ENCODE measurements at places on chromosomes 2 and 18. TPM values are rescaled to one million over a fixed set of nuclear protein-coding genes. Genes with fewer than 3 reads are reported as not detected.

The MYO1B gene
- 67.5 TPM for total RNA-seq

The CSRNP3 gene
- total RNA-seq = 82.9 TPM

The KIF5C gene
- 79.2 TPM for total RNA-seq

The IL1R2 gene
- not detected for total RNA-seq

The AQP12A gene
- total RNA-seq = not detected

- no peak overlapping the region for H3K4me3 ChIP-seq
- no peaks in the 10 kb centered on the region for H3K27me3 ChIP-seq
These were observed 340.0 kb downstream of the CCDC85A start for GRCh38 chr2:56523816-56524215.

DNA sequence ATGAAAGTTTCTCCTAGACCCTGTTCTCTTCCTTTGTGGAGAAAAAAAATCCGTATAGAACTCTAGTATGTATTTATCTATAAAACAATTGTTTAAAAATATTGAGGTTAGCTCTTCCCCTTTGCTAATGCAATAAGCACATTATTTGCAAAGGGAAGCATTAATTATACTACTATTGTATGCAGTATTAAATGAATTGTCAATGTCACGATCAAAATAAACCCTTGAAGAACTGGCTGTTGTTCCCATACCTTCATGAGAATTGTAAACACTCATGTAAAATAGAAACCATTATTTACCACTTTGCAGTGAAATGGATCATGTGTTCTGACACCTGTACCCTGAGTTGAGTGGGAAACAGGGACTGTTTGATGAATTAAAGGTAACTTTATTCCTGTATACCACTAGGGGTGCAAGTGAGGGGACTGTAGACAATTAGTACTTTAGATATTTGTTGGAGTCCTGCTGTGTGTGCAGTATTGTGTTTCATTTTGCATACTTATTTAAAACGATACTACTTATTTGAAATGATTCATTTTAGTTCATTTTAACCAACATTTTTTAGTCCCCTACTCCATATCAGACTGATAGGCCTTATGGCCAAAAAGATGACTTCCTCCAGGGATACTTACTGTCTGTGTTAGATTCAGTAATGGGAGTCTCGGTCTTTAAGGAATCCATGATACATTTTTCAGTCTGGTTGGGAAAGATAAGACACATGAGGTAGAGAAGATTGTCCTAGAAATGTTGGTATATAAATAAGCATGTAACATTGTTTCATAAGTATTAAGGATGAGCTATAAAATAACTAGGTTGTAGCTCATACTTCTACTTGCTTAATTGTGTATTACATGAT lies 7.9 kb downstream of the PKP4 start:
- no peaks in the 10 kb centered on the region for H3K27me3 ChIP-seq
- no peaks in the 10 kb centered on the region for H3K4me1 ChIP-seq
- no peaks in the 10 kb centered on the region for H3K36me3 ChIP-seq
- no peak overlapping the region for H3K27ac ChIP-seq
- no peak overlapping the region for H3K4me3 ChIP-seq
- no peak for DNase-seq

DNA sequence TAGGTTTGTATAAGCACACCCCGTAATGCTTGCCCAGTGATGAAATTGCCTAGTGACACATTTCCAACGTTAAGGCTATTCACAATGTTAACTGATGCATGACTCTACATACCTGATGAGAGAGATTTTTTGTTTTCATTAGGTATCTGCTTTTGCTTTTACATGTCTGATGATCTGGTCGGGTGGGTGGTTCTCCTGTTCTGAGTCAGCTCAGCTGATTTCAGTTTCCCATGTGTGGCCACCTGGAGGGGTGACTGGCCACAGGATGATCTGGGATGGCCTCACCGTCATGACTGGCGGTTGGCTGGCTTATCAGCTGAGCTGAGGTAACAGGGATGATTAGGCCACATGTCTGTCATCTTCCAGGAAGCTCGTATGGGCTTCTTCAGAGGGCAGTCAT lies 33.8 kb upstream of the ACYP2 start:
- no peaks in the 10 kb centered on the region for H3K27me3 ChIP-seq
- DNase-seq = no peak

- no peaks in the 10 kb centered on the region for H3K4me1 ChIP-seq
- no peak overlapping the region for H3K27ac ChIP-seq
- no peak for DNase-seq
- H3K36me3 ChIP-seq = no peaks in the 10 kb centered on the region
- no peaks in the 10 kb centered on the region for H3K27me3 ChIP-seq
These were observed 103.5 kb downstream of the TSHZ1 start for GRCh38 chr18:75314117-75314516.

DNA sequence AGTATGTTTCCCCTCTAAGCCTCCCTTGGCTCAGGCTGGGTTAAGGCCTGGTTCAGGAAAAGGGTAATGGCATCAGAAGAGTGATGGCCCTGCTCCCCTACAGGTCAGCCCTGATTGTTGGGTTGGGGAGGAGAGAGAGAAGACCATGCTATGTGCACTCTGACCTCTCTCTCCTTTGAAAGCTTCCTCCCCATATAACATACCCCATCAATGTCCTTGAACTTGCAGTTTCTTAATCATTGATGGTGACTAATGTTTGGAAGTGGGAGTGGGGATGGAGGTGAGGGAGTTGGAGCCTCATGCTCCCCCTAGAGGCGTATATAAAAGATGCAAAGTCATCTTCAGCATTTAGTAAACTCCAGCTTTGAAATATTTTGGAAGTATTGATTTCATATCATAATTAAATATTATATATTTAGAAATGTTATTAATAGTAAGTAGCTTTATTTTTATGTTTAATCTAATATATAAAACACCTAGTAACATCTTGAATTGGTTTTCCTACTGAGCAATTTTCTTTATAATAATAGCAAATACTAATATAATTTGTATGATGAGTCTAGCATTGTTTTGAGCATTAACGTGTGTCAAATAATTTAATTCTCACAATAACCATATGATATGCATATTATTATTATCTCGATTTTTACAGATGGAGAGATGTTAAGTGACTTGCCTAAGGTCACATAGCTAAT lies 8.8 kb downstream of the PLCL1 start:
- no peak overlapping the region for H3K4me3 ChIP-seq
- no peak overlapping the region for H3K27ac ChIP-seq
- no peaks in the 10 kb centered on the region for H3K27me3 ChIP-seq
